Stimulated activated CD8-positive, alpha-beta memory T cell treated with anti-CD3 and anti-CD28 coated beads, Interleukin-4, amount 100 ng/mL, for 1 hour (primary cell): ENCODE measurements at places on chromosomes 5 and 9.

DNA sequence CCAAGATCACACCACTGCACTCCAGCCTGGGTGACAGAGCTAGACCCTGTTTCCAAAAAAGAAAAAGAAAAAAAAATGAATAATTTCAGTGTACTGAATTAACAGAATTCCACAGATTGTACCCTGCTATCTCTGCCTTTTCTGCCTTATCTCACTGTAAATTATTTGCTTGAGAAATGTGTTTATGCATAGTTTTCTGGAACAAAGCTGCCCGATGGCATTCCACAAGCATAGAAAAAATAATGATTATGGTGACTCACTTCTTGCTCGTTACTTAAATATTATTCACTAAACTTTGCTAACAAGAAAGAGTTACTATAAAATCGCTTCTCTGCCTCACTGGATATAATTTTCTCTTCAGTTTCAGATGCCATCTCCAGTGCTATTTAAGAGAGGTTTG is 88.7 kb upstream of the FAM169A start:
- DNase-seq: no peak

- DNase-seq: no peak
These were observed 132.7 kb downstream of the GNAQ start for GRCh38 chr9:77898864-77899263.

DNA sequence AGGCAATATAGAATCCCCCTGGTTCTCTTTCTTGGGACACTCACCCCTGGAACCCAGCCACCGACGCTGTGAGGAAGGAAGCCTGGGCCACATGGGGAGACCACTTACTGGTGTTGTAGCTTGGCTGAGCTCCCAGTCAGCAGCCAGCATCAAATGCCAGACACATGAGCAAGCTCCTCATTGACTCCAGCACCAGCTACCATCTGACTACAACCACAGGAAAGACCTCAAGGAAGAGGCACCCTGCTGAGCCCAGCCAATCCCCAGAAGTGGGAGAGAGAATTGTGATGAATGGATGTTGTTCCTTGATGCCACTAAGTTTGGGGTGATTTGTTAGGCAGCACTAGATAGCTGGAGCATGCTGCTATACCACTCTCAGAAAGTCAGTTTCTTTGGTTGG is 36.0 kb downstream of the BNIP1 start:
- no peak for DNase-seq

- DNase-seq: no peak
These were observed 88.8 kb upstream of the SH3GL2 start for GRCh38 chr9:17490110-17490509.

DNA sequence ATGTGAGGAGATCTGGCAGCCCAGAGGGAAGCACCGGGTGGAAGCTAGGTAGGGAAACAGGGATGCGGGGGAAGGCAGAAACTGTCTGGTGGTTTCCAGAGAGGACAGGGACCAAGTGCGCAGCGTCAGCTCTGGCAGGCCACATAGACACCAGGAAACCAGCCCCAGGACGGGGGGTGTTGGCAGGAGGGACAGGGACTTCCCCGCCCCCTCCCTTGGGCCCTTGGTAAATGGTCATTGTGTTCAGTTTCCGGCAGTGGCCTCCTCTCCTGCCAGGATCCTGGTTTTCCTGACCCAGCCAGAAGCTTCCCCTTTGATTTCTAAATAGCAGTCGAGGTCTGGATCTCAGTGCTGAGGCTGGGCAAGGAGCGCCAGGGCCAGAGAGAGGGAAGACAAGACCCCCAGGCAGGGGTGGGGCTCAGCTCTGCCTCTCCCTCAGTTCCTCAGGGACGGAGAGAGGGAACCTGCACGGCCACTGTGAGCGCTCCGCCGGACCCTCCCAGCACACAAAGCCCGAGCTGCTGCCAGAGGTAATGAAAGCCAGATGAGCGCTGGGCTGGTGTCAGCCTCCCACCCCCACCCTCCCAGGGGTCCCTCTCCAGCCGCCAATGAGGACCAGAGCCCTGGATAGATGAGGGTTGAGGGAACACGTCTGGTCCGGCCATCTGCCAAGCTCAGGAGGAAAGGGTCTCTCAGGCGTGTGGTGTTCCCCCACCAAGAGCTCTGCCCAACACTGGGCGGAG is 1.8 kb downstream of the RALGDS start:
- DNase-seq: no peak

GRCh38 chr9:6984941-6985578 is 227.3 kb downstream of the KDM4C start:
- no peak for DNase-seq

DNA sequence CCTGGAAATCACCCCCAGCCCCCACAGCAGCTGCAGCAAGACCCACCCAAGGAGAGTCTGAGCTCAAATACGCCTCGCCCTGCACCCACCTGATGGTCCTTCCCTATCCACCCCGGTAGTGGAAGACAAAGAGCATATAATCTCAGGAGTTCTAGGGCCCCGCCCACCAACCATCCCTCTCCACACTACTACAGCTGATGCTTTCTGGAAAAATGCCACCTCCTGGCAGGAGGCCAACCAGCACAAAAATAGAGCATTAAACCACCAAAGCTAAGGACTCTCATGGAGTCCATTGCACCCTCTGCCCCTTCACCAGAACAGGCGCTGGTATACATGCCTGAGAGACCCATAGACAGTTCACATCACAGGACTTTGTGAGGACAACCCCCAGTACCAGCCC is 22.5 kb upstream of the NIPSNAP3A start:
- DNase-seq: no peak

DNA sequence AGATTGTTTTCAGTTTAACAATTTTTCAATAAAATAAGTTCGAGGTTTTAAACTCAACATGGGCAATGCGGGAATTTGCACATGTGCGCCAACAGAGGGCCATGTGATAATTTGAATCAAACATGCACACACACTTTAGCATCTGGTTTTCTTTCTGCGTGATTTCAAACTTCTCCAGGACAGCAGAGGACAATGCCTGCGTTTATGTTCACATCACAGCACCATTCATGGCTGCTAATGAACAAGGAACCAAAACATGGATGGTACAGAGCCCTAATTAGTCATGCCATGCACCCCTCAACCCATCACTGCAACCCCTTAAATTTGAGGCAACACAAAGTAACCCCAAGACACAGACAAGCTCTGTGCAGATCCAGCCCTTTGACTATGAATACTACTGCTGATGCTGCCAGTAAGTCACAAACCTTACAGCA is 2.8 kb downstream of the SHC3 start:
- DNase-seq: no peak

DNA sequence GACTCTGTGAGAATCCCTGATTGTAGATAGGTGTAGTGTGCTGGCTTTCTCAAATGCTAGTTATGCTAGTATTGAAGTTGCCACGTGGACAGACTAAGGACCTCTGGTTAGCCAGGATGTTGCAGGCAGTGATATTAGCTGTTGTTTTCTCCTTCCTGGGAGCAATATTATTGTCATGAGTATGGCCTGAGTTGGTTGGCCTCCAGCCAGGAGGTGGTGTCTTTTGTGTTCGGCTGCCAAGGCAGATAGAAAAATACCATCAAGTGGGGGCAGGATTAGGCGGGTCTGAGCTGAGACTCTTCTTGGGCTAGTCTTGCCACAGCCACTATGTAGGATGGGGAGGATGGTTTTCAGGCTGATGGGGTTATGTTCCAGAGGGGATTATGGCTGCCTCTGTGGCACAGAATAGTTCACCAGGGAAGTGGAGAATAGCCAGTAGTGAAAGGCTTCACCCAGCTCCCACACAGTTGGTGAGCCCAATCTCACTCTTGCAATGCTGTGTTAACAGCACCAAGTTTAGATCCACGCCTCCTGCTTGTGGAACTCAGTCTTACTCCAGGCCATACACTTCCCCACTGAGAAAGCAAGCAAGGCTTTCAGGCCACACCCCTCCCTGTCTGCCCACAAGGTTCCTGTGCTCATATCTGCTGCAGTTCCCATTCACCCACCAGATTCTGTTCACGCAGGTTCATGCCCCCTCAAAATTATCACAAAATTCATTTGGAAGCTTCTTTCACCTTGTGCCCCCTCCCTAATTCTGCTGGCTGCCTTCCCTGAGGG is 31.2 kb downstream of the GHR start:
- no peak for DNase-seq

GRCh38 chr9:114619191-114619761 is 8.2 kb downstream of the TMEM268 start:
- DNase-seq: no peak

GRCh38 chr9:113349445-113350094 is at the start of gene BSPRY:
Gene BSPRY (plus strand): TSS chr9:113349541. CDS start chr9:113349580, 39 bp downstream.
- no peak for DNase-seq

- DNase-seq: no peak
These were observed 35.4 kb downstream of the PRLR start for GRCh38 chr5:35194635-35195471.

DNA sequence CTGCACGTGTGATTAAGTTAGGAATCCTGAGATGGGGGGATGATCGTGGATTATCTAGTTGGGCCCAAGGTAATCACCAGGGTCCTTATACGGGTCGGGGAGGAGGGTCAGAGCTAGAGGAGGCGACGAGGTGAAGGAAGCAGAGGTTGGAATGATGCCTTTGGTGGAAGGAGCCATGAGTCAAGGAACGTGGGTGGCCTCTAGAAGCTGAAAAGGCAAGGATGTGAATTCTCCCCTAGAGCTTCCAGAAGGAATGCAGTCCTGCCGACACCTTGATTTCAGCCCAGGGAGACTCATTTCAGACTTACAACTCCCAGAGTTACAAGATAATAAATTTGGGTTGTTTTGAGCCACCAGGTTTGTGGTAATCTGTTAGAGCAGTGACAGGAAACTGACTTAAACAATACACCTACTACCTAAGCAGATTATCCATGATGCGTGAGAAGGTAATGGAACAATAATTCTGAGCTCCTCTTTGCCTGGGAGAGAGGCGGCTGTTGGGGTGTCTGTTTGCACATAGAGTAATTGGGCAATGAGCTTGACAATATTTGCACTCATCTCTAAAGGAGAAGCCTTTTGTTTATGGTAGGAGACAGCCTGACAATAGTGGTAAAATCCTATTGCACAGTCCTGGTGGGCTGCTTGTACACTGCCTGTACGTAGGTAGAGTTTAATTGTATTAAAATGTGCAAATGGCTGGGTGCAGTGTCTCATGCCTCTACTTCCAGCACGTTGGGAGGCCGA is 129.3 kb upstream of the IER5L start:
- DNase-seq: no peak

- DNase-seq: no peak
These were observed 208.6 kb downstream of the DRD1 start for GRCh38 chr5:175235251-175235960.
